ENCODE measurements at places on chromosomes 5 and 9. TPM values are rescaled to one million over a fixed set of nuclear protein-coding genes. Genes with fewer than 3 reads are reported as not detected.

Gene FOXD4L6
- total RNA-seq: not detected

Gene HMHB1
- total RNA-seq: not detected

- H3K27ac ChIP-seq: no peak overlapping the region
- peaks cover under 1% of the 10 kb centered on the region for H3K36me3 ChIP-seq
- no peaks in the 10 kb centered on the region for H3K27me3 ChIP-seq
- no peak overlapping the region for H3K4me3 ChIP-seq
- H3K4me1 ChIP-seq: peaks cover 3% of the 10 kb centered on the region
- DNase-seq: no peak
These were observed 103.3 kb downstream of the CWC27 start for GRCh38 chr5:64872044-64872443.

DNA sequence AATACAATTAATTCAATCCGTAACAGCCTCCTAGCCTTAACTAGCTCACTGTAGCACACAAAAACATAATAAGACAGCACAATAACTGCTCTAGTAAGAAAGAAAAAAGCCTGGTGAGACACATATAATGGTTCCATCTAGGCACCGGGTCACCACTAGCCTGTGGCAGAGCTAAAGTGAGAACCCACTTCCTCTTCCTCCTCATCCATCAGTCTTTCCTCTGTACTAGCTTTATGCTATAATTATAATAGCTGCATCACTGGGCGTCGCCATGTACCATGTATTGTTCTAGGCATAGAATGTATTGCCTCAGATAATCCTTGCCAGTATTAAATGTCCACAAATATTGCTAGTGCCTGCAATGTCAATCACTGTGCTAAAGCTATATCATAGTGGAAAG, 23.1 kb downstream of the ADRB2 start:
- no peak overlapping the region for H3K4me3 ChIP-seq
- no peaks in the 10 kb centered on the region for H3K36me3 ChIP-seq
- peaks cover 18% of the 10 kb centered on the region for H3K4me1 ChIP-seq
- DNase-seq: no peak

- no peak overlapping the region for H3K4me3 ChIP-seq
- no peaks in the 10 kb centered on the region for H3K36me3 ChIP-seq
- H3K27me3 ChIP-seq: no peaks in the 10 kb centered on the region
- H3K4me1 ChIP-seq: no peaks in the 10 kb centered on the region
These were observed 486.3 kb upstream of the ZNF462 start for GRCh38 chr9:106376689-106377088.

- H3K4me3 ChIP-seq: no peak overlapping the region
- H3K27me3 ChIP-seq: no peaks in the 10 kb centered on the region
- peaks cover 22% of the 10 kb centered on the region for H3K4me1 ChIP-seq
- DNase-seq: no peak
- H3K36me3 ChIP-seq: peaks cover 9% of the 10 kb centered on the region
These were observed 11.7 kb downstream of the MTREX start for GRCh38 chr5:55319491-55319890.

- H3K27me3 ChIP-seq: no peaks in the 10 kb centered on the region
- no peak overlapping the region for H3K27ac ChIP-seq
- DNase-seq: no peak
- no peak overlapping the region for H3K4me3 ChIP-seq
- H3K4me1 ChIP-seq: no peaks in the 10 kb centered on the region
- no peaks in the 10 kb centered on the region for H3K36me3 ChIP-seq
These were observed 284.4 kb downstream of the OSTF1 start for GRCh38 chr9:75372499-75373268.

- H3K4me3 ChIP-seq: no peak overlapping the region
- no peak for DNase-seq
- H3K27ac ChIP-seq: no peak overlapping the region
- H3K36me3 ChIP-seq: peaks cover 30% of the 10 kb centered on the region
These were observed 136.0 kb downstream of the GDNF start for GRCh38 chr5:37703841-37704241.

GRCh38 chr5:137329586-137330296, 169.4 kb downstream of the SPOCK1 start:
- no peaks in the 10 kb centered on the region for H3K4me1 ChIP-seq
- no peaks in the 10 kb centered on the region for H3K36me3 ChIP-seq
- H3K27me3 ChIP-seq: no peaks in the 10 kb centered on the region
